ENCODE measurements at places on chromosomes 3 and 15.

GRCh38 chr3:112794622-112795172 lies 52.0 kb downstream of the CD200R1L start:
- no peak for DNase-seq

DNA sequence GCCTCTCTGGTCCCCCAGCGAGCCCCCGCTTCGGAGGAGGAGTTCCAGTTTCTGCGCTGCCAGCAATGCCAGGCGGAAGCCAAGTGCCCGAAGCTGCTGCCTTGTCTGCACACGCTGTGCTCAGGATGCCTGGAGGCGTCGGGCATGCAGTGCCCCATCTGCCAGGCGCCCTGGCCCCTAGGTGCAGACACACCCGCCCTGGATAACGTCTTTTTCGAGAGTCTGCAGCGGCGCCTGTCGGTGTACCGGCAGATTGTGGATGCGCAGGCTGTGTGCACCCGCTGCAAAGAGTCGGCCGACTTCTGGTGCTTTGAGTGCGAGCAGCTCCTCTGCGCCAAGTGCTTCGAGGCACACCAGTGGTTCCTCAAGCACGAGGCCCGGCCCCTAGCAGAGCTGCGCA lies 3.5 kb downstream of the PML start:
- DNase-seq: no peak

DNA sequence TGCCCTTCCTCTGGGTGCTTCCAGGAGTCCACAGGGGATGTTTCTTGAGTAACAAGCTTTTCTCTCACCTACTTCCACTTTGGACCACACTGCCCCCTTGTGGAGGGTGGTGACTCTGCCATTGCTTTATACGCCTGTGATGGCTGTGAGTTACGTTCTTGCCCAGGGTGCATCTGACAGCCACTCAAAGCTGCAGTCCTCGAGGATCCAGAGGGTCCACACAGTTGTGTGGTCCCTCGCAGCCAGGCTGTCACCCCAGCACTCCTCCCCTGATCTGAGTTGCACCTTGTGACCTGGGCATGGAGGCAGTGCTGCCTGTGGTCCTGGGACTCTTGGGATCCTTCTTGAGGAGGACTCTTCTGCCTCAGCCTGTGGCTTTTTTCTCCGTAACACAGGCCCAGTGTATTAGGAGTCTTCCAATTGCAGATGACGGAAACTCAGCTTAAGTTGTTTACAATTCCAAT lies 23.4 kb downstream of the FOXL2 start:
- DNase-seq: peak; percentile 13

GRCh38 chr15:101027273-101027901 lies 108.2 kb downstream of the LRRK1 start:
- DNase-seq: no peak

DNA sequence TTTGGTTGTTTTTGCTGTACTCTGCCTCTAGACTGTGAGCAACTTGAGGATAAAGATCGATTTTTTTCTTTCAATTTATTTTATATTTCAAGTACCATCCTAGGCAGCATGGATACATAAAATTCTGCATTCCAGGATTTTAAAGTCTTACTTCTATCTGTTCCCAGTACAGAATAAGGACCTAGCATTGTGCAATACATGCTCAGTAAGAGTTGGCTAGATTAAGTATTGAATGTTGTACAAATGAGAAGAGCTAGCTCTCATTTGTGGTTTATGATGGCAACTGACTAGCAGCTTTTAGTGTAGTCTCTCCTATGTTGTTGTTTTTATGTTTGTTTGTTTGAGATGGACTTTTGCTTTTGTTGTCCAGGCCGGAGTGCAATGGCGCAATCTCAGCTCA lies 222.7 kb downstream of the TP63 start:
- no peak for DNase-seq

Measured in NCI-H1417 treated with DMSO at 0.1 percent for 48 hours (cell line).